CD4-positive, alpha-beta T cell (primary cell): ENCODE measurements at places on chromosomes 1 and 21.

DNA sequence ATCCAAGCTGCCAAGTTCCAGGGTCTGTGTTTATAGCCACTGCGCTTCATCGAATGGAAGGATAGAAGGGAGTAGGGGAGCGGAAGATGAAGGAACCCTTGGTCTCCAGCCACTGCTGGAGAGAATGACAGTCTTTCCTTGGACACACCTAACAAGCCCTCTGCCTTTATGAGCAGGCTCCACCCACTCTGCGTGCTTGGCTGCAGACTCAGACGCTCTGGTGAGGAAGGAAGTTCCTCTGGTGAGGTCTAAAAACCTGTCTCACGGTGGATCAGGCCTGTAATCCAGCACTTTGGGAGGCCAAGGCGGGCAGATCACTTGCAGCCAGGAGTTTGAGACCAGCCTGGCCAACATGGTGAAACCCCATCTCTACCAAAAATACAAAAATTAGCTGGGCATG, 55.4 kb downstream of the MATN1 start:
- no peak for DNase-seq

DNA sequence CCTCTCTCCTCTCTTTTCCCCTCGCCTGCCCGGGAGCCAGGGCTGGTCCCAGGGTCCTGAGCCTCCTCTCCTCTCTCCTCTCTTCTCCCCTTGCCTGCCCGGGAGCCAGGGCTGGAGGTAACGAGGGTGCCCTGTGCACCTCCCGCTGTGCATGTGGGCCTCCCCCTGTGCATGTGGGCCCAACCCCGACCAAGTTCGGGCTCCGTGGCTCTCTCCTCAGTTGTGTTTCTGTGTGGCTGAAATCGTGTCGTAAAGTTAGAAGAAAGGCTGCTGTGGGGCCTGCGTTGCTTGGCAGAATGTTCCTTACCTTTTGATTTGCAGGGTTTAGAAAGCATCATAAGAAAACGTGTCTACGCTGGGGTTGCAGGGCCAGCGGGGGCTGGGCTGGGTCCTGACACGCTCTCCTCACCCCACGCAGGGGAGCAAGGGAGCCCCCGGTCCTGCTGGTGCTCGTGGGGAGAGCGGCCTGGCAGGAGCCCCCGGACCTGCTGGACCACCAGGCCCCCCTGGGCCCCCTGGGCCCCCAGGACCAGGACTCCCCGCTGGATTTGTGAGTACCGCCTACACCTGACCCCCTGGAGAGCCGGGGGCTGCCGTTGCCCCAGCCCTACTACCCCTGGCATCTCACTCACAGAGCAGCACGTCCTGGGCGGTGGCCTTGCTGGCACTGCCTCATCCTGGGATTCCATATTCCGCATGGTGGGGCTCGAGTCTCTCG, 55.6 kb downstream of the SLC19A1 start:
- DNase-seq: no peak

GRCh38 chr1:228528612-228529011, 41.4 kb downstream of the RNF187 start:
- DNase-seq: no peak

GRCh38 chr1:246107516-246108277, 399.4 kb downstream of the SMYD3 start:
- no peak for DNase-seq

DNA sequence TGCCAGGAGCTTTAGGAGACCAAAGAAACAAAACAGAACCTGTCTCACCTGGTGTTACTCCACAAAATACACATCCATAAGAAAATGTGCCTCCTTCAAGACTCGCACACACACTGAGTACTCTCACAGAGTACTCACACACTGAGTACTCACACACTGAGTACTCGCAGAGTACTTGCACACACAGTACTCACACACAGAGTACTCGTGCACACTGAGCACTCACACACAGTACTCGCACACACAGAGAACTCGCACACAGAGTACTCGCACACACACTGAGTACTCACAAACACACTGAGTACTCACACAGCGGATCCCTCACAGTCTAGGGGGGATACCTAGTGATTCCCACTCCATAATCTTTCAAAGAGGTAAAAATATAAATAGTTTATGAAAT, 40.3 kb downstream of the PCSK9 start:
- no peak for DNase-seq

GRCh38 chr1:156417401-156418020, 48.5 kb downstream of the RHBG start:
- DNase-seq: no peak

DNA sequence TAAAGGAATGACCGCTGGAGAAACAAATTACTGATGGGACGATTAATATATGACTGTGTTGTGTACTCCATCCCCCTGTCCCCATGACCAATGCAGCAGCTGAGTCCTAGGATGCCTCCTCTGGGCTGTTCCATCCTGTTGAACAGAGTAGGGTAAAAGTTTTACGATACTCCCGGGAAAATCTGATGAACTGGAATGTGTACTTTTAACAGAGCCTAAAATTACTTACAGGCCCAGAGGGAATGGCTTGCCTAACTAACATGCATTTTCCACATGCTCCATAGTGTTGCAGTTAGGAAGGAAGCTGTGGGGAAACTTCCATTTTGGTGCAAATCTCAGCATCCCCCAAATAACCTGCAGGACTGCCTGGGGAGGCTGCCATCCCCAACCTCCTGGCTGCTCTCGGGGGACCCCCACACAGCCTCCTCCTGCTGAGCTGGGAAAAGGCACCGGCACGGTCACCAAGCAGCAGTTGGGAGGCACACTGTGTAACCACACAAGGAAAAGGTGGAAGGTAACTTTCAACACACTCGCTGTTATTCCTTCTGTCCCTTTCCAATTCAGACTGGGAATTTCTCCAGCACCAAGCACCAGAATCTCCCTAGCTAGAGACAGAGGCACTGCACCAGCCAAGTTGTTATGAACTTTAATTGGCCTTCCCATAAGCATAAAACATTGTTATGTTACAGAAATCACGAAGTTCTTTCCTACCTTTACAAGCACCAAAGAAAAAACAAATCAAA, 97.2 kb downstream of the BCAR3 start:
- DNase-seq: no peak

DNA sequence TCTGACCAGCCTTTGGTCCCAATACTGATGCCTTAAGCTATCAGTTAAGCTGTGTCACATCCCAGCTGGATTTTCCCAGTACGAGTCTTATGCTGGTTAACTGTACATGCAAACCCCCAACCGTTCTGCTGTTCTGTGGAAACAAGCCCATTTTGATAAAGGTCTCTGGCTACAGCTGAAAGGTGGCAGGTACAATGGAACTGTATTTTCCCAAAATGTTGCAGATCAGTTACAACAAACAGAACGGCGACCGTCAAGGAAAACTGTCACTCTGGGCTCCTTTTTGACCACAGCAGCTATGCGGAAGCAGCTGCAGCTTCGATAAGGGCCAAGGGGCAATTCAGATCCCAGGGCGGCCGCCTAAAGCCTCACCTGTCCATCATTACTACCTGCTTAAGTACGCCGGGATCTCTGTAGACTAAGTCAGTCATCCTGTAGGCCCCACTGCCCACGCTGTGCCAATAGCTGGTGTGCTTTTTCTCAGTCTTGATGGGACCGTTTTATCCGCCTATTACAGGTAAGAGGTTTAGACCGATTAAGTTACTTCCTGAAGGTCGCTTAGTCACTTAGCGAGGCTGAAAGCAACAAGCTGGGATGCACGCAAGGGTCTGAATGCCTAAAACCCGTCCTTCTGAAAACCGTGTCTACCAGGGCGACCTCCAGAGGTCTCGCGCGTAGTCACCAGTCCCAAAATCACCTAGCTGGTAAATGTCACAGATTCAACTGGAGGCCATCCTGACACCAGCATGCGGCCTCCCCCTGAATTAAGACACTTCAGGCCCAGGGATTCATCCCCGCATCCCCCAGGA, 11.1 kb upstream of the RAB42 start:
- DNase-seq: peak; percentile 38

GRCh38 chr1:84031802-84032327, 32.9 kb upstream of the TTLL7 start:
- no peak for DNase-seq
